ENCODE measurements at places on chromosomes 12 and 14.

DNA sequence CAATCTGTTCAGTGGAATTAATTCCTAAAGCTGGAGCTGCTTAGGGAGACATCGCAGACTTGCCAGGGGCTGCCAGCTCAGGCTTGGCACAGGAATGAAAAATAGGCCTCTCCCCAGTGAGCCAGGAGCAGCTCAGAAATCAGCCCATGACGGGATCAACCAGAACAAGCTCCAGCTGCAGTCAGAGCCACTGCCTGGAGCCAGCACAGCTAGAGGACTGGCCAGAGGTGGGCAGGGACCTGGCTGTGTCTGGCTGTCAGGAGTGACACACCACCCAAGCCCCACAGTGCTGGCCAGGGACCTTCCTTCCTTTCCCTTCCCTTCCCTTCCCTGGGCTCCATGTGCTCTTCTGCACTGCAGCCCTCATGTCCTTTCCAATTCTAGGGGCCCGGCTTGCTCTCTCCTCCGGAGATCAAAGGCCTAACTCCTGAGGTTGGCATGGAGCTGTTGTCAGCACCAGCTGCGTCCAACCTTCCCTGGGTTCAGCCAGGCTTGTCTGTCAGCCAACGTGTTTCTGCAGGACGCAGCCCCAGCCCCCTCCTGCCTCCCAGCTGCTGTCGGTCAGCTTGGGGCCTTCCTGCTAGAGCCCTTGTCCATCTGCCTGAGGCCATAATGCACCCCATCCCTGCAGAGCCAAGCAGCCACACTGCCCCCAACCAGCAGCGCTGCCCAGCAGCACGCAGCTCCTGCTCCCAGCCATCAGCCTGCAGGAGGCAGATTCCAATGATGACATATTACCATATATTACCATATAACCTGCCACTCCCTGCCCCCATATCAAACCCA lies 149.3 kb downstream of the CALM1 start:
- no peak for DNase-seq

GRCh38 chr12:105920161-105920684 lies 218.5 kb downstream of the NUAK1 start:
- no peak for DNase-seq

- DNase-seq = no peak
These were observed 66.3 kb downstream of the TRHDE start for GRCh38 chr12:72338437-72338836.

DNA sequence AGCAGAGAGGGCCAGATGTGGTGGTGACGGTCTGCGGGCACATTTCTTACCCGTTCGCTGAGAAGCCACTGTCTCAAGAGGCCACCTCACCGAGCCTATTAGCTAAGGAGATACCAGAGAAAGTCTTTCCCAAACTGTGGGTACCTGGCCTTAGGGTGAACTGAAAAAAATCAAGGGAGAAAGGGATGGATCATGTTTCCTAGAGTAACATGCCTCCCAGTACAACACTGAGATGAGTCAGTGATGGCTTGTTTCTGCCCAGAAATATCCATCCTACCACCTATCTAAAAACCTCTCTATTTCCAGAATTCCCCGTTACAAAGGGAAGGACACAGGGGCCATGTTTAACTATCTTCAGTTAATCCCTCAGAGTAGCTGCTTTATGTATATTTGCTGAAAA lies 83.7 kb downstream of the LMNTD1 start:
- no peak for DNase-seq

DNA sequence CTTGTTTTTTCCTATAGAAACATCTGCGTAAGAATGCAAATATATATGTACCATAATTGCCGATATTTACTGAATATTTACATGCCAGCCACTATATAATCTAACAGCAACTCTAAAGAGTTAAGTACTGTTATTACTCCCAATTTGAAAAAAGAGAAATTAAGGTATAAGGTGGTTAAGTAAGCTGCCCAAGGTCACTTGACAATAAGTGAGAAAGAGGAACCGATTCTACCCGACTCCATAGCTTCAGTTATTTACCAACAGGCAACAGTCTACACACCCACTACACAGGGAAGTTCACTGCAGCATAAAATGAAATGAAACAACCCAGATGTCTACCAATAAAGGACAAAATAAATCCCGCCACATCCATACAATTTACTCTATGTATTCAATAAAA lies 1.1 kb downstream of the MIS18BP1 start:
- DNase-seq = peak; percentile 78

- no peak for DNase-seq
These were observed 1.4 kb upstream of the RDH11 start for GRCh38 chr14:67697006-67697405.

GRCh38 chr12:107736914-107737313 lies 24.0 kb downstream of the PRDM4 start:
- DNase-seq = no peak

GRCh38 chr12:131854861-131855476 lies 26.8 kb downstream of the MMP17 start:
- no peak for DNase-seq

DNA sequence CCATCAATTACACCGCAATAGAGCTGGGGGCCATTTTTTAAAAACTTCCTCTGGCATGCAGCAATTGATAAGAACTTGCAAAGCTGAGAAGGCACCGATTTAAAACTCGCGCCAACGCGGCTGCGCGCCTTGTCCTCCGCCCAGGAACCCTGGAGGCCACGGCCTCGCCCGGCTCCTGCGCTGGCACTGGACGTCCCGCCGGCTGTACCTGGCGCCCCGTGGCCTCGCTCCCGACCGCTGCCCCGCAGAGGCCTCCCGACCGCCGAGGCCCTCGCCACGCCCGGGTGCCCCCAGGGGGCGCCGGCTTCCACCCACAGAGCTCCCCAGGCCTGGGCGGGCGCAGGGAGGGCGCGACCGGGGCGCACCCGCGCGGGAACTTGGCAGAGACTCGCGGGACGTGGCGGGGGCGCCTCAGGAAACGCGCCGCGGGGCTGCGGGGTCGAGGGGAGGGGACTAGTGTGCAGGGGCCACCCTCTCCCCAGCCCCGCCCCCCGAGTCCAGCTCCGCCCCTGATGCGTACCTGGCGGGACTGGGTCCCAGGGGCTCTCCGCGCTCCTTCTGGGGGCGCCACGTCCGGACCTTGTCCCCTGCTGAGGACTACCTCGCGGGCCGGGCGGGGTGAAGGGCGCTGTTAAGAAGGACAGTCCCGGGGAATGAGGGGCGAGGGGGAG lies 65.7 kb downstream of the TNFAIP2 start:
- no peak for DNase-seq

DNA sequence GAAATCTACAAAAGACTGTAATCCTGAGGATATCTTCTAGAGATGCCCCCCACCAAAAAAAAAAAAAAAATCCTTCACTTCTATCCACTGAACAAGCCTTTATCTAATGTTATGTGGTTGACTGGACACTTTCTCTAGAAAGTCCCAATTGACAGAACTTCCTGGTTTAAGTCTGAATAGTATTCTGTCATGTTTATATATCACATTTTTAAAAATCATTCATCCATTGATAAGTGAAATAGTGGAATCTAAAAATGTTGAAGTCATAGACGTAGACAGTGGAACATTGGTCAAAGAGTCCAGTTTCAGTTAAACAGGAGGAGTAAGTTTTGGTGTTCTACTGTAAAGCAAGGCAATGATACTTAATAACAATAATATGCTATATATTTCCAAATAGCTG lies 297.0 kb downstream of the SSPN start:
- no peak for DNase-seq

DNA sequence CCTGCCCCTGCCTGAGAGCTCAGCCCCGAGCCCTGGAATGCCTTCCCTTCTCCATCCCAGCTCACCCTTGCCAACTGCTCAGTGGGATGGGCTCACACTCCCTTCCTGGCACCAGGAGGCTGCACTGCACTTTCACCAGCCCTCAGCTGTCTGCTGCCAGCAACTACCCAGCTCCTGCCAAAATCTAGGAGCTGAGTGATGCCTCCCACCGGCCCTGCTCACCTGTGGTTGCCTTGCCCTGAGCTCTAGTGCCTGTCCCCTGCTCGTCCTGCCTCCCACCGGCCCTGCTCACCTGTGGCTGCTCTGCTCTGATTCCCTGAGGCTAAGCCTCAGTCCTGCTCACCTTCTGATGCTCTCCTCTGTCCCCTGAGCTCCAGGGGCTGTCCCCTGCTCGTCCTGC lies 119.8 kb downstream of the TMEM121 start:
- DNase-seq = no peak

DNA sequence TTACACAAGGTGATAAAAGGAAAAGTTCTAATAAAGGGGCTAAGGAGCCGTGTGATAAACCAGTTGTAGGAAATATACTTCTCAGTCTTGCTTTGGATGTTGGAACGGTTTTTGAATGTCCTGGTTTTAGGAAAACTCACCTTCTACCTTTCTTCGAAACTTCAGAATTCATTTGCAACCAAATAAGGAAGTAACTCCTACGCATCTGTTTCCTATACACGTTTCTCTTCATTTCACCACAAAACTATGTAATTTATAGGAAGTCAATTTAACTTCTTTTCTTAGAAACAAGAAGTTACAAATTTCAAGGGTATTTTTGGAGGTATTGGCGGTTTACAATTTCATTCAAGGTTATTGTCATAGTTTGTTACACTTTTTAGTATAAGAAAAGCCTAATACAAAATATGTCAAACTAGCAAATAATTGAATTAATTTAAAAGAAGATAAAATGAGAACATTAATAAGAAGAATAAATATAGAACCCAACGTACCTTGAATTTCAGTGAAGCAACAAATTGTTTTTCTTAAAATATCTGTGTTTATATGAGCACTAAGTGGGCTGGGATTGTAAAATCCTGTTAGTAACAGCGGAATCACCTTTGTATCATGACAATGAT lies 33.2 kb upstream of the CD69 start:
- DNase-seq = peak; percentile 49

DNA sequence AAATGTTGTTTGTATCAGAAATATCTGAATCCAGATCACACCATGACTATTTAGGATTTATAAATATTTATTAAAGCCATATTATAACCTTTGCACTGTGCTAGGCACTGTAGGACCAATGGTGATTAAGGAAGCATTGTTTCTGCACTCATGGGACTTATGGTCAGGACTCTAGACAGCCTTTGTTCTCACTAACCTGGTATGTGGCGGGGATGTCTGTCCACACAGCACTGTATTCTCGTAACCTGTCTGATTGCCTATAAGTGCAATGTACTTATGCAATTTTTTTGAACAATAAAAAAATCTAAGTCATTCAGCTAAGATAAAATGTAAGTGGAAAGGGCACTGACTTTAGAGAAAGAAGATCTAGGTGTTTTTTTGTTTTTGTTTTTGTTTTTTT lies 6.7 kb upstream of the SSPN start:
- no peak for DNase-seq

- DNase-seq = no peak
These were observed 55.4 kb downstream of the ARL6IP4 start for GRCh38 chr12:123035841-123036240.

DNA sequence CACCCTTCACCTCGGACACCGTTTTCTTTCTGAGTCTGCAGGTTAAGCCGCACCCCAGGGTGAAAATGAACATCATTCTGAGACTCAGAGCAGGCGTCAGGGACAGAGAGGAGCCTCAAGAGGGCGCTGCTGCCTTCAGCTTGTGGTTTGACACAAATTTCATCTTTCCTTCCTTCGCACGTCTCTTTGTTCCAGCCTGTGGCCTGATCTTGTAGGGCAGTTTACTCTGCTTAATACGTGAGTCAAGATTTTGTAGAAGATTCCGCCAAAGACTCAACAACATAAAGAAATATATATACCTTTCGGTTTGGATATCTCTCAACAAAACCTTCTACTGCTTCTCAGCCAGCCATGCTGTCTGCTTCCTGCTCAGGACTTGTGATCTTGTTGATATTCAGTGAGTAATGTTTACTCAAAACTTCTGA lies 329.3 kb upstream of the OR4E1 start:
- DNase-seq = no peak

GRCh38 chr12:85833579-85833978 lies 2.6 kb downstream of the RASSF9 start:
- no peak for DNase-seq

GRCh38 chr12:45235087-45236025 lies 19.5 kb downstream of the ANO6 start:
- no peak for DNase-seq

- no peak for DNase-seq
These were observed 599 bp upstream of the TRHDE start for GRCh38 chr12:72271451-72272090.

DNA sequence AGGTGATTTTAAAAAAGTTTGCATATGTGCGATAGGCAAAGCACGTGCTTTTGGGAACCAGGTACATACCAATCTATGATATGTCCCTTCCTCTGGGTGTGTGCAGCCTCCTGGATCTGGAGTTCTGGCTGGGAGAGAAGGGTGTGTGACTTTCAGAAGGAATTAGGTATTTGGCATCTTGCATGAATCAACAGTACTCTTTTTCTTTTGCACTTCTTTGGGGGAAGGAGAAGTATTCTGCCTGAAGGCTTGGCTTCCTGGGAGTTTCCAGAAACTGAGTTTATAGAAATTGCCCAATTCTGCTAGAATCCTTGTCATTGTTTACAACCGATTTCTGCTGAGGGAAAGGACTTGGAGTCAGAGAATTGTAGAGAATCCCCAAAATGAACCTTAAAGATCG lies 2.9 kb upstream of the CLMN start:
- no peak for DNase-seq

DNA sequence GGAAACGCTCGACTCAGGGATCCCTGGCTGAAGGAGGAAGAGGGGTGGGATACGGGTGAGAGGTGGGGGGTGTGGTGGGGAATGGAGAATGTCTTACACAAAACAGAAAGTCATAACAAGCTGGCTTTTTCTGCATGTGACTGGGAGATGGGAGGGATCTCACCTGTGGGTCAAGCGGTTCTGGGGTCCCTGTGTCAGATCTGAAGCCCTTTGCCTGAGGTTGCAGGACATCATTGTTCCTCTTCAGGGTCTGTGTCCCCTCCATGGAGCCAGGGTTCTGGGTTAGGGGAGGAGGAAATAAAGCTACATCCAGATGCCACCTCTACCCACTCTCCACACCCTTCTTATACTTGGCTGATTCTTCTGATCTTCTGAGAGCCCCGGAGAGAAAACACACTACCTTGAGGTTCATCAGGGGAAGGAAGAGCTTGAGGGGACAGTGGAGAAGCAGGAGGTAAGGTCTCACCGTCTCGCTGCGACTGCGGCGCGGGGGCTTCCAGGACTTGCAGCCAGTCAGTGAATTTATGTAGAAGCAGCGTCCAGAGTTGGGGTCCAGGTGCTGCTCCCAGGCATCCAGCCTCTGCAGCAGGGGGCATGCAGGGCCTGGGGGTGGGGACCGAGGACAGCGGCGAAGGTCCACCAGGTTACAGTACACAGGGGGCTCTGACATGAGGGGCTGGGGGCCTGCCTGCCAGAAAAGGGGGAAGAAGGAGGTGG lies 2.5 kb downstream of the ARHGAP9 start:
- DNase-seq = no peak

- DNase-seq = peak; percentile 13
These were observed 136.4 kb upstream of the USP15 start for GRCh38 chr12:62123721-62124203.

DNA sequence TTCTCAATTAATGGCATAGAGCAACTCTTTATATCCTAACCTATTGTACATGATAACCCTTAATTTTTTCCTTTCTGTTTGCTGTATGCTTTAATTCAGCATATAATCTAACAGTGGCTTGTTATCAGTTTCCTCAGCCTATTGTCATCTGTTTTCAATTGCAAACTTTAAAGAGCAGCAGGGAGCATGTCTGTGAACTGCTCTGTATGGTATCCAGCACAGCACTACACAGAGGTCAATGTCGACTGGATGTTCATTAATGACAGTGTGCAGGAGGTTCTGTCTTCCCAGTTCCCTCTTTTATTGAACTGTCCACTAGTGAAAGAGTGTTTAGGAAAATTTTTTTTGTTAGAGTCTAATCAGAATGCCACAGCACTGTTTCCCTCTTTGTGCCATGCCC lies 609.1 kb downstream of the SOX5 start:
- no peak for DNase-seq

GRCh38 chr12:8040791-8041190 lies 8.3 kb downstream of the FOXJ2 start:
- DNase-seq = no peak

Data from HL-60 (cell line).